NCI-H460 (cell line): ENCODE measurements at places on chromosomes 2 and 18. TPM values are rescaled to one million over a fixed set of nuclear protein-coding genes. Genes with fewer than 3 reads are reported as not detected.
A peak's percentile ranks its signal among the peaks of the same experiment; 100 is the strongest.

C1QL2 gene
- total RNA-seq = not detected in 2 replicates

DNA sequence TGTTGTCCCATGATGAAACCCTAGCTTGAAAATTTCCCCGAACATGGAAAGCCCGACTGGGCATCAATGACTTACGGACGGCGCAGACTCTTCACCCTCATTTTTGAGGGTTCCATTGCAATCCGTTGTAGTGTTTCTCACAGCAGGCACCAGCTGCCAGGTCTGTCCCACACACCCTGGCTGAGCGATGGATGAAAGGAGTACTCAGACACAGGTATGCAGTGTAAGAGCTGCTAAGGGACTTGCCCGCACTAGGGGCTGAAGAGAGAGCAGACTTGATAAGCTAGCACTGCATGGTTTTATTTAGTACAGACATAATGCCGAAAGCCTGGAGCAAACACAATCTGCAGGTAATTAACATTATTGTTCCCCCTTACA lies 15.8 kb downstream of the DYNAP start:
- DNase-seq = no peak

DNA sequence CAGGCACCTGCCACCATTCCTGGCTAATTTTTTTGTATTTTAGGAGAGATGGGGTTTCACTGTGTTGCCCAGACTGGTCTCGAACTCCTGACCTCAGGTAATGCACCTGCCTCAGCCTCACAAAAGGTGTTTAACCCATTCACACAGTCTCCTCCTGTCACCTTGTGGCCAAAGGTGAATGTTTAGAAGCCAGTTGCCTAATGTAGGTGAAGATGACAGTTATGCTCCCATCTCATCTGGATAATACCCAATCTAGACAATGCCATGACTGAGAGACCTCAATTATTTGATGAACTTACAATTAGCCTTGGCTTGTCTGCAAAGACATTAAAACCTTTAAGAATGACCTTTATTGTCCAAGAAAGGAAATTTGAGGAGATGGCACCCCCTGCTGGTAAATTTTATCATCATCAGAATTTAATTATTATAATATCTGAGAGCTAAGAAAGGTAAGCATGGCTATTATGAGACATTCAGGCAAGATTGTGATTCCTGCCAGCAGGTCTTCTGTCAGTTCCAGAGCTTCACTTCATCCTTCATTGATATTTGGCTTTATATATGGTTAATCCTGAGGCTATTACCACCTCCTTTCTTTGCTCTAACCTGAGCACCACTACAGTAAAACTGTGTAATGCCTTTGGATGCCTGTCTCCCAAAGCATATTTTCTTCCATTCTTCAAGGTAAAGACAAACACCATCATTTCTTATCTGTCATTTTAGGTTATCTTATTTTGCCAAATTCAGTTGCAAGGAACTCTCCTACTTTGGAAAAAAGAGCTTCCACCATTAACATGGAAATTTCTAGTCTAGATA lies 117.6 kb downstream of the FAM124B start:
- DNase-seq = peak; percentile 49

- no peak for DNase-seq
Observed at GRCh38 chr2:146677280-146677679, 1167.5 kb upstream of the ACVR2A start.

DNA sequence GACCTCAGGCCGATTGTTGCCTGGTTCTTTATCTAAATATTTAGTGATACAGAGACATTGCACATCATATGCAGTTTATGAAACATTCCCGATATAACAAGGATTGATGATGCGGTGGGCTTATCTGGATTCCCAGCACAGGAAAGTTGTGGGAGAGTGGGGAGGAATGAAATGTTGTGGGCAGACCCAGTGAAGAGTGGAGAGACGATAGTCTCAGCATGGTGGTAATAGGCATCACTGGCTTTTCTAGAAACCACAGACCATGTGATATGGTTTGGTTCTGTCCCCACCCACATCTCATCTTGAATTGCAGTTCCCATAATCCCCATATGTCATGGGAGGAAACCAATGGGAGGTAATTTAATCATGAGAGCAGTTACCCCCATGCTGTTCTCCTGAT lies 34.8 kb upstream of the RND3 start:
- no peak for DNase-seq

ZEB2 gene
- total RNA-seq = 37.8 and 50.0 TPM in 2 replicates
